ENCODE measurements at places on chromosomes 1 and 21. TPM values are rescaled to one million over a fixed set of nuclear protein-coding genes. Genes with fewer than 3 reads are reported as not detected.

DNA sequence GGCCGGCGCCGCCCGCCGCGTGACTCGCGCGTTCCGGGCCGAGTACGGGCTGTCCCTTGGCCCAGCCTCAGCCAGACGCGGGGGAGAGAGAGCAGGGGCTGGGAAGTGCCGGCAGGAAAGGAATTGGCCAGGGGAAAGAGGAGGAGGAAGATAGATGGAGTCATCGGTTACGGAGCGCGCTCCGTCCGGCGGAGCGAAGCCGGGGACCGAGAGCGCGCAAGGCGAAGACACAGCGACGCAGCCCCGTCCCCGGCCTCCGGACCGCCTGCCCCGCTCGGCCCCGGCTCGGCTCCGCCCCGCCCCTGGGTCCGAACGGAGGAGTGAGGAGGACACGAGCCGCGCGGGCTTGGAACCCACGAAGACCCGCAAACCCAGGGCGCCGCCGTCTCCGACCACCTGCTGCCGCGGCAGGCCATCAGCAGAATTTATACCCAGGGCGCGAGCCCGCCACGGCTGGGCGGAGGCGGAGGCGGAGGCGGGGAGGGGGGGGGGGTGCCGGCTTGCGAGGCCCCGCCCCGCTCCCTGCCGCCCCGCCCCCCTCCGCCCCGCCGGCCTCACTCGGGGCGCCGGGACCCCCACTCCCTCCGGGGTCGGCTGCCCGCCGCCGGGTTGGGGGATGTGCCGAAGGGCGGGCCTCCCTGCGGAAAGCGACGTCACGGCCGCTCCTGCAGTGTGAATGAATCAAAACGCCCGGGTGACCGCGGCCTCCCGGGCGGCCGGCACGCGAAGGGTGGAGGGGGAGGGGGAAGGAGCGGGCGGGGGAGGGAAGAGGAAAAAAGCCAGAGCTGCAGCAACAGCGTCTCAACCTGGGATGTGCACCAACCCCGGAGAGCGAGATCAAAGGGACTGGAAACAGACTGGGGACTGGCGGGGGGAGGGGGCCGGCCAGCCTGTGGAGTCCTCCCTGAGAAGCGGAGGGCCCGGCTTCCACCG is at the start of gene LHX4:
Gene LHX4 (plus strand): TSS at position 782 of the 933 bp plus-strand sequence. CDS start 266 bp downstream, outside the sequence.
- no peak for DNase-seq

- DNase-seq: no peak
These were observed 431.5 kb downstream of the LMO4 start for GRCh38 chr1:87760155-87760554.

GRCh38 chr1:192485692-192486436 is 89.7 kb upstream of the RGS1 start:
- DNase-seq: no peak

- DNase-seq: no peak
These were observed 15.4 kb upstream of the PTTG1IP start for GRCh38 chr21:44888581-44889550.

DNA sequence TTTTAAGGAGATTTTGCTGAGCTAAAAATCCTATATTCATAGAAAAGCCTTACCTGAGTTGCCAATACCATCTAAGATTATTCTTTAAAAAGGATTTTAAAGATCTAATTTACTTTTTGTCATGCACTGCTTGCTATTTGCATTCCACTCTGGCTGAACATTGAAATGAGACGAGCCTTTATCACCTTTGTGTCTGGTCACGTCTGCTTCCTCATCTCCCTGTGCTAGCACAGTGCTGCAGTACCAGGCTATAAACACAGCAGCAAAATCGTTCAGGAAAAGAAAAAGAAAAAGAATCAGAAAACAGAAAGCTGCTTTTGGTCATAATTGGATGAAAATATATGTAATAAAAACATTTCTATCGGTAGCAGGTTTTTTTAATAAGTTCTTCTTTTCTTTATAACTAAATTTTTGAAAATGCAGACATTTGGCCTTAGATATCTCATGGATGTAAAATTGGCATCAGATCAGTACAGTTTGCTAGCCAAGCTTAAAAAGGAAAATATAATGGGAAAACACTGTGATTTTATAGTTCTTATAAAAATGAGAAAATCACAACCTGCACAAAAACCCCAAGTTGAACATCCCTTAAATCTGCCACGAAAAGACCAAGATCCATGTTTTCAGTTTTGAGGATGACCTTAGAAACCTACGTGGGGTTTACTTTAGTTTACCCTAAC is 735.7 kb upstream of the CXADR start:
- no peak for DNase-seq

GRCh38 chr1:50522691-50523342 is 99.6 kb upstream of the DMRTA2 start:
- DNase-seq: no peak

DNA sequence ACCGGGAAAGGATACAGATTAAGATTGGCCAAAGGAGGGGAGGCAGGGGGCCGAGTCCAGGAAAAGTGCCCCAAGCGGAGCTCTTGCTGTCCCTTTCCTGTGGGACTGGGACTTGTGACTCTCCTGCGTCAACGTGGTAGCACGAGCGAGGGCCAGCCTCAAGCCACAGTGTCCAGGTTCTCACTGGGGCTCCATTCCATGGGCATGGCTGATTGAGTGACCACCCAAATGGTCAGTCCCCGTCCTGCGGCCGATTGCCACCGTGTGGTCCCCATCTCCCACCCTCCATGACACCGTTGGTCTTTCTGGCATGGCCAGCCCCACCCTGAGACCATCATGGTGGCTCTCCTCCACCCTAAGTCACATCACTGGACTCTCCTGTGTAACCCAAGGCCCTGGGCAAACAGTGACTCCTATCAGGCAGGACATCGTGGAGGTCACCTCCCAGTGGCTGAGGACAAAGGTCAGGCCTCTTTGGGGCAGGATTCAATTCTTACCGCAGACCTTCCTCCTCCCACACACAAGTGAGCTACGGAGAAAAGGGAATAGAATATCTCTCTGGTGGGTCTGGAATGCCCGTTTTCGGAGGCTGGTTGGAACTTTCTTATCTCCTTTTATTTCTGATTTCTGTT is 8.9 kb upstream of the C1orf174 start:
- no peak for DNase-seq

- no peak for DNase-seq
These were observed 1.6 kb upstream of the LEFTY2 start for GRCh38 chr1:225942574-225942973.

GRCh38 chr1:232657426-232658005 is 27.6 kb upstream of the SIPA1L2 start:
- DNase-seq: no peak

GRCh38 chr21:45583831-45584509 is 41.7 kb upstream of the SLC19A1 start:
- DNase-seq: no peak

- DNase-seq: no peak
These were observed 47.1 kb downstream of the ATP2B4 start for GRCh38 chr1:203673550-203674411.

- DNase-seq: no peak
These were observed 14.8 kb downstream of the LHX4 start for GRCh38 chr1:180244840-180245239.

- DNase-seq: no peak
These were observed 53.9 kb downstream of the COQ8A start for GRCh38 chr1:226993814-226994585.

GRCh38 chr1:150549496-150550221 is 451 bp downstream of the ADAMTSL4 start:
- no peak for DNase-seq

- DNase-seq: no peak
These were observed 37.6 kb upstream of the GORAB start for GRCh38 chr1:170494369-170494768.

- no peak for DNase-seq
These were observed 75.1 kb upstream of the PGBD5 start for GRCh38 chr1:230501242-230501641.

- no peak for DNase-seq
These were observed 865 bp downstream of the ATP5IF1 start for GRCh38 chr1:28236656-28237322.

- no peak for DNase-seq
These were observed 46.1 kb upstream of the LPAR3 start for GRCh38 chr1:84939151-84939550.

DNA sequence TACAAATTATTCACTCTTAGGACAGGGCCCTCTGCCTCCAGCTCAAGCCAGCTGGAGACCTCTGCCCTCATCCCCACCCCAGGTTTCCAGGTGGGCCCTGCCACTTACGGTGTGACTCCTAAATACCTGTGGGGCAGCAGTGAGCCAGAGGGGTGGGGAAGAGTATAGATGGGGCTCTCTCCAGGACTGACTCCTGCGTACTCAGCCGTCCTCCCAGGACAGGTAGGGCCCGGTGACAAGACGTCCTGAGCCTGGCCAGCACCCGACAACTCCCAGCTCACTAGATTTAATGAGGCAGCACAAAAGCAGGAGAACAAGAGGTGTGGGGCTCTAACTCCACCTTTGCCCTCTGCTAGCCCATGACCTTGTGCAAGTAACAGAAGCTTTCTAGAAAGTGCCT is 16.8 kb downstream of the GNG12 start:
- DNase-seq: no peak

- DNase-seq: no peak
These were observed 35.5 kb downstream of the HSD3B1 start for GRCh38 chr1:119542492-119542946.

GRCh38 chr21:36080386-36080785 is 10.6 kb downstream of the CBR1 start:
- DNase-seq: no peak

GRCh38 chr1:26702680-26703038 is 6.8 kb downstream of the ARID1A start:
- DNase-seq: no peak

DNA sequence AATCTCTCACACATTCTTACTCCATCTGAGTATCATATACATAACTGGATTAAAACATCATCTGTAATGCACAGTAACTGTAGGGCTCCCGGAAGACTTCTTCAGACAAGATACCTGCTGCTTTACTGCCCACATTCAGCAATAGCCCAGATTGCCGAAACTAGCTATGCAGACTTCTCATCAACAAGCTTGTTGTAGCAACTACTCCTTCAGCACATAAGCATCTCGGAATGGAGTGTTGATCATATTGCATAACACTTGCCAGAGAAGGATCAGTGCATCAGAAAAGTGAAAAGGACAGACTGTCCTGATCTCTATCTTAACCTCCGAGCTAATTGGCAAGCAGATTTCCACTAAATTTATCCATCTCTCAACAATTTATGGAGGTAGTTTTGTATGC is 354.6 kb upstream of the C1orf87 start:
- no peak for DNase-seq

DNA sequence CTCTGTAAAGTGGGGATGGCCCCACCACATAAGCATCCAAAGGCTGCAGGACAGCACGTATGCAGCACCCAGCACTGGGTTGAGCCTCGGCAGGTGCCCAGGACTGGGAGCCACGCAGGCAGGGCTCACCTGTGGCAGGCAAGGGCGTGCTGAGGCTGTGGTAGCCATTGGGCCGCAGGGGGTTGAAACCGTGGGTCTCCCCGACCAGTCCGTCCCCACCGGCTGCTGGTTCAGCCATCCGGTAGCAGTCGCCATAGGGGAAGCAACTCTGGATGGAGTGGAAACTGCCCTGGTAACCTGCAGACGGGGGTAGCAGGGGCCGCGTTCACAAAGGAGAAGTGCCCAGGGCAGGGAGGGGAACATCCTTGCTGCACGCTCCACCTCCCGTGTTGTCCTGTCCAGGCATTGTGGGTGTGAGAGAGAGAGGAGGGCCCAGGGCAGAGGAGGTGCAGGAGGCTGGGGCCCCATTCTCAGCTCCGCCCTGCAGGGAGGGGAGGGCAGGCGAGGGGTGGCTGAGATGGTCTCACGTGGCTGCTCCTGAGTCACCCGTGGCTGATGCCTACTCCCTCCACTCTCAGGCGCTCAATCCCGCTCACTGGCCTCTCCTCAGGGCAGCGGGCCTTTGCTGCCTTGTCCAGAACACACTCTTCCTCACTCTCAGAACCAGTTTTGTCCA is 49.9 kb downstream of the DMRTB1 start:
- no peak for DNase-seq

DNA sequence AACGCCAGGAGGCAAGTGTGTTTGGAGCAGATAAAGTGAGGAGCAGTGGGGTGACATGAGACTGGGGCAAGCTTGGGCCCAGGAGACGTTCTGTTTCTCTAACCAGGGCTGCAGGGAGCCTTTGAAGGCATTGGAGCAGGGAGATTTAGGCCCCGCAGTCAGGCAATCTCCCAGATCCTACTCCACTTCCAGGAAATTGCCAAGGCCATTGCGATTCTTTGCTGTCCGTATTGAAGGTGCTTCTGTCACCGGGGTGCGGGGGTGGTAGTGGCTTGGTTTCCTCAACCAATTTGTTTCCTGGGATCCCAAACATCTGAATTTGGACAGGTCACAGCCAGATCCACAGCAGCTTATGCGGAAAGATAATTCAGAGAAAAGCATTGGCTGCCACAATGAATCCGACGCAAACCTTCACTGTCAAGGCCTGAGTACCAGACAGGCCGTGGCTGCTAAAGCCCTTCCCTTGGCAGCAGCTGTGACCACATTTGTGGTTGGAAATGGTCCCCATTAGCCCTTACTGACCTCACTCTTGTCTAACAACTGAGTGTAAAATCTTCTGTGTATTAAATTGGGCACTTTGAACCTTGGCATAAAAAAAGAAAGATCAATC is 385.6 kb downstream of the PTPRU start:
- DNase-seq: no peak

GRCh38 chr1:193533853-193534252 is 347.4 kb upstream of the B3GALT2 start:
- DNase-seq: peak; percentile 44

- DNase-seq: no peak
These were observed 19.3 kb downstream of the QSOX1 start for GRCh38 chr1:180173952-180174351.

- no peak for DNase-seq
These were observed 382.9 kb upstream of the B3GALT2 start for GRCh38 chr1:193569096-193569982.

DNA sequence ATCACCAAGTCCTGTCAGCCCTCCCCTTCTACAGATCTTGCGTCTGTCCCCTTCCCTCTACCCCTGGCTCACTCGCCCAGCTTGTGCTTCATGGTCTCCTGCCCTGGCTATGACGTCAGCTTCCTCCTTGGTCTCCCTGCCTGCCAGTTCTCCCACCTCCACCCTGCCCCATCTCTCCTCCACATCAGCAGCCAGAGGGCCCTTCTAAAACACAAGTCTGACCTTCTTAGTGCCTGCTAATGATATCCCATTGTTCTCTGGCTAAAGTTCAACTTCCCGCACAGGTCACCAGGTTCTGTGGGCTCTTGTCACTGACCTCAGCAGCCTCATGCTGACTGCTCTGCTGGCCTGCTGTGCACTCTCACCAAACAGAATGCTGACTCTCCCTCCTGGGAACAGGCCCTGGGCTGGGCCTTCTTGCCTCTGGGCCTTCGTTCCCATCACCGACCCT is 24.7 kb upstream of the MYCL start:
- DNase-seq: no peak

The GJA9 gene
- total RNA-seq: not detected

The A3GALT2 gene
- total RNA-seq: not detected

The OXCT2 gene
- 0.47 TPM for total RNA-seq

The AMPD1 gene
- not detected for total RNA-seq

The SPATC1L gene
- 2.8 TPM for total RNA-seq

The TENT5C gene
- 4.7 TPM for total RNA-seq

The GPR153 gene
- total RNA-seq: 25.3 TPM

The SLC2A5 gene
- total RNA-seq: 2.5 TPM

The RPL11 gene
- 852 TPM for total RNA-seq

The SHISAL2A gene
- total RNA-seq: not detected

The TNFRSF18 gene
- not detected for total RNA-seq

The BATF3 gene
- 8.0 TPM for total RNA-seq

The UBXN10 gene
- total RNA-seq: 1.6 TPM

The SLAMF7 gene
- total RNA-seq: not detected

The DMBX1 gene
- total RNA-seq: not detected

The GGPS1 gene
- 35.2 TPM for total RNA-seq

The CFH gene
- 34.3 TPM for total RNA-seq

The FAM177B gene
- total RNA-seq: not detected
